ENCODE measurements at places on chromosomes 1 and 21.

GRCh38 chr1:198909973-198910372 lies 271.1 kb downstream of the PTPRC start:
- no peak for DNase-seq

DNA sequence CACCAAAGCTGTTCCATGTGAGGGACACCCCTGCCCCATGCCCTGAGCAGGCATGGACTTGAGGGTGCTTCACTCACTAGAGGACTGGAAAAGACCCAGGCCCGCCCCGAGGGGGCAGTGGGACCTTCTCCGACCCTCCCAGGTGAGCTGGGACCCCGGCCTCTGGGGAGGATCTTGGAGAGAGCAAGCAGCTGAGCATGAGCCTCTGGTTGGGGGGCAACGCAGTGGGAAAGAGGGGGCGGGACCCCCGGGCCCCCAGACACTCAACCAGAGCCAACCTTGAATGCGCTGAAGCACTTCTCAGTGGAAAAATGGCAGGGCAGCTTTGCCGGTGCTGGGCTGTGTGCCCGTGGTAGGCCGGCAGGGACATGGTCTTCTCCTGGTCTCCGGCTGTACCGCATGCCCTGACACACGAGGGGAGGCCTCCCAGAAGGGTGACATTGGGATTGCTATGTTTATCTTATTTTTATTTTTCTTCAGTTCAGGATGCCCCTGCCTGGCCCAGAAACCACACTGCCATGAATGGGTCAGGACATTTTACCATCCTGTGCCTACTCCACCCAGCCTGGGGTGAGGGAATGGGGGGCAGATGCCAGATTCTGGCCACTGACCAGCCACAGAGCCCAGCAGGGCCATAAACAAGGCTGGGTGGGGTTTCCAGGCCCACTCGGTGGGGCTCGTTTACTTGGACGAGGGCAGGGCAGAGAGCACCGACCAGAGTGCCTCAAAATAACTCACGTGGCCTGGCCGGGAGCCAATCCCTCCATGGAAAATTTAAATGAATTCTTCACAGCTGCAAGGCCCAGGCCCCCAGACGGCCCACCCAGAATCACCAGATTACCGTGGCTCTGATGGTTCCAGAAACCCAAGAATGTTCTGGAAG lies 17.2 kb upstream of the LAPTM5 start:
- no peak for DNase-seq

DNA sequence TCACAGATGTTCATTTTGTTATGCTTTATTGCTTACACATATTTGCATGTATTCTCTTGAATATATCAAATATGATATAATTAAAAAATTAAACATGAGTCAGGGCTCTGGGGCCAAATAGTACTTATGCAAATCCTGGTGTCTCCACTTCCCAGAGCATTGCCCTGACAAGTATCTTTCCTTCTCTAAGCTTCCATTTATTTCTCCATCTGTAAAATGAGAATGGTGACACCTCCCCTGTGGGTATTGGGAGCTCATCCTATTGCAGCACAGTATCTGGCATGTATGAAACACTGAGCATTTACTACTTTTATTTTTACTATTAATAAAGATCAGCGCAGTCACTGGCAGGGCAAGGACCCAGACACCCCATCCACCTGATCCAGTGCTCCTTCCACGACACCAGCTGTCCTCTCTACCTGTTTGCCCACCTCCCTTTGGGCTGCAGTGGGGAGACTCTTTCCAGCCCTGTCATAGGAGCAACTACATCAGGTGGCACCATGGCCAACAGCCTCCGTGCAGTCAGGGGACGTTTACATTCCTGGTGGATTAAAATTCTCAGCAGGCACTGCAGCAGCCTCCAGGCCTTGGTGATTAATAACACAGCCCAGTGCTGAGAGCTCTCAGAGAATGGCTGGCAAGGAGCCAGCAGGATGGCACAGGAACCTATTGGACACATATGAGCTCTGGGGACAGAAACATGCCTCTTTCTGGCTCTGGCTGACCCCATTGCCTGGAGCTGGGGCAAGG lies 113.0 kb downstream of the DMRTB1 start:
- peak; percentile 90 for DNase-seq

- no peak for DNase-seq
These were observed 26.5 kb downstream of the LRRN2 start for GRCh38 chr1:204659056-204659455.

- peak; percentile 95 for DNase-seq
These were observed 388.8 kb downstream of the NTNG1 start for GRCh38 chr1:107529511-107530149.

DNA sequence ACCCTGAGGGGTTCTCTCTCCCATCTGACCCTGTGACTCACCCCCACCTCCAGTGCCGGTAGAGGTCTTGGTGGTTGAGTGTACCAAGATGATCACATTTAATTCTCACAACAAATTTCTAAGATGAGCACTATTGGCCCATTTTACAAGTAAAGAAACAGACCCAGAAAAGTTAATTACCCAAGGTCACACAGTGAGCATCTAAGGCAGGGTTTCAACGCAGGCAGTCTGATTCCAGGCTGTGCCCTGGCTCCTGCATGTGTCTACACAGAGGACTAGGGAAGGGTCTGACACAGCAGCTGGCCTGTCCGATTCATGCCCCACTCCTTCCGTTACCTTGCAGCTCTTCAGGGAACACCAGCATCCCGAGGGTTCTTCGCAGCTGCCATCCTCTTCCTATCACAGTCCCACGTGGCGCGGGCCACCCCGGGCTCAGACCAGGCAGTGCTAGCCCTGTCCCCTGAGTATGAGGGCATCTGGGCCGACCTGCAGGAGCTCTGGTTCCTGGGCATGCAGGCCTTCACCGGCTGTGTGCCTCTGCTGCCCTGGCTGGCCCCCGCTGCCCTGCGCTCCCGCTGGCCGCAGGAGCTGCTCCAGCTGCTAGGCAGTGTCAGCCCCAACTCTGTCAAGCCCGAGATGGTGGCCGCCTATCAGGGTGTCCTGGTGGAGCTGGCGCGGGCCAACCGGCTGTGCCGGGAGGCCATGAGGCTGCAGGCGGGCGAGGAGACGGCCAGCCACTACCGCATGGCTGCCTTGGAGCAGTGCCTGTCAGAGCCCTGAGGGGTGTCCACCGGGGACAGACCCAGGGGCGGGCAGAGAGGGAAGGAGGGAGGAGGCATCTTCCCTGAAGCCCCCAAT lies 7.5 kb downstream of the NCDN start:
- no peak for DNase-seq

DNA sequence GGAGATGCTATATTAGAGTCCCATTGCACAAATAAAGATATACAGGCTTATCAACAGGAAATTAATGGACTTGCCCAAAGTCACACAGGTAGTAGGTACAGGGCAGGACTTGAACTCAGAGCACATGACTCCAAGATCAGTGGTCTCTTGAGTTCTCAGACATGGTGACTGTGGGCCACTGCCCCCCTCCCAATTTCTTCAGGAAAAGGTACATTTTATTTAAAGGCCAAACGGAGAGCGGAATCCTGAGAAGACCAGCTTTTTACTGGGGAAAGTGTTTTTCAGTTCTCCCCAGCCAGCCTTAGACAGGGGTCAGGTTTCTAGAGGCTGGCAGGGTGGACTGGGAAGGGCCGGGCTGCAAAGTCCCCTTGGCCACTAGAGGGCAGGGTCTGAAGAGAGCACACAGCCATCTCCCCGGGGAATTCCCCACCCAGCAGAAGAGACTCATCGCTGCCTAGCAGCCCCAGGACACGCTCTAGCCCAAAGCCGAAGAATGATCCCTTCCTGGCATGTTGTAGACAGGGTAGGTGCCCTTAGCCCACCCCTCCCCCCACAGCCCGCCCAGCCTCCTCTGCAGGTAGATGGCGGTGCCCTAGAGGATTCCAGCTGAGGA lies 29.7 kb downstream of the ACP6 start:
- peak; percentile 96 for DNase-seq

DNA sequence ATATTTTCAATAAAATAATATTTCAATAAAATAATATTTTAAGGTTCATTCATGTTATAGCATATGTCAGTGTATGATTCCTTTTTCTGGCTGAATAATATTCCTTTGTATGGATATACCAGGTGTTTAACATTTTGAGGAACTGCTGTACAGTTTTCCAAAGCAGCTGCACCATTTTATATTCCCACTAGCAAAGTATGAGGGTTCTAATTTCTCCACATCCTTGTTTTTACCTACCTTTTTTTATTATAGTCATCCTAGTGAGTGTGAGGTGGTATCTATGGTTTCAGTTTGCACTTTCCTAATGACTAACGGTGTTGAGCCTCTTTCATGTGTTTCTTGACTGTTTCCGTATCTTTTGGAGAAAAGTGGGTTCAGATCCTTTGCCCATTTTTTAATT lies 5.2 kb downstream of the DEGS1 start:
- no peak for DNase-seq

DNA sequence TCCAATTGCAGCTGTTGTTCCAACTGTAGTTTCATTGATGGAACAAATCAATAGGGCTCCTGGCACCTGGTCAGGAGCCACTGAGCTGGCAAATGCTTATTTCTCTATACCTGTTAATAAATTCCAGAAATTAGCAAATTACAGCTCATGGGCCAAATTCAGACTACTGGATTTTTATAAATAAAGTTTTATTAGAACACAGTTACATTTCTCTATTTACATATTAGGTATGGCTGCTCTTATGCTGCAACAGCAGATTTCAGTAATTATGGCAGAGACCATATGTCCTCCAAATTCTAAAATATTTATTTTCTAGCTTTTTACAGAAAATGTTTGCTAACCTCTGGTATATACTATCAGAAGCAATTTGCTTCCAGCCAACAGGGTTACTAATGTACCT lies 47.8 kb downstream of the DUSP10 start:
- no peak for DNase-seq

DNA sequence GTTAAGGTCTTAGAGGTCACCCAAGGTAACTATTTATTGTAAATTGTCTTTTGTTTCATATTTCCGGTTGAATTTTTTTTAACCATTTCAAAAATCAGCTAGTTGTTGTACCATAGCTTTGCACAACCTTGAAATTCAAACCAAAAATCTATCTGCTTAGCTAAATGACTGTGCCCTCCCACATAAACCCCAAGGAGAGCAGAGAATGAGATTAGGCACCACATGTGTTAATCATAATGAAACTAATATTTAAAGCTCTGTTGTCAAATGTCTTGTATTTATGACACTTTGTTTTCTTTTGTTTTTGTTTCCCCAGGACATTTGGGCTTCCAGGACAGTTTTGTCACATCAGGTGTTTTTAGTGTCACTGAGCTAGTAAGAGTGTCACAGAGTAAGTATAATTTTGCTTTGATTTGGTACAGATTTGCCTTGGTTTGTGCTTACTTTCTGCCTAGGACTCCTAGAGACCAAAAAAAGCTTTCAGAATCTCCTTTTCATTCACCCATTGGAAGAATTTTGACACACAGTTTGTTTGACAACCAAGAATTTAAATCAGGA lies 249.9 kb downstream of the NFIA start:
- DNase-seq, result peak; percentile 24

GRCh38 chr1:12003762-12004161 lies 15.5 kb upstream of the MIIP start:
- peak; percentile 88 for DNase-seq

- DNase-seq, result no peak
These were observed 21.9 kb upstream of the EEIG2 start for GRCh38 chr1:108537976-108538375.

GRCh38 chr1:86153836-86154235 lies 2.7 kb downstream of the COL24A1 start:
- DNase-seq, result no peak

GRCh38 chr1:202619505-202619904 lies 90.7 kb downstream of the SYT2 start:
- DNase-seq, result no peak

DNA sequence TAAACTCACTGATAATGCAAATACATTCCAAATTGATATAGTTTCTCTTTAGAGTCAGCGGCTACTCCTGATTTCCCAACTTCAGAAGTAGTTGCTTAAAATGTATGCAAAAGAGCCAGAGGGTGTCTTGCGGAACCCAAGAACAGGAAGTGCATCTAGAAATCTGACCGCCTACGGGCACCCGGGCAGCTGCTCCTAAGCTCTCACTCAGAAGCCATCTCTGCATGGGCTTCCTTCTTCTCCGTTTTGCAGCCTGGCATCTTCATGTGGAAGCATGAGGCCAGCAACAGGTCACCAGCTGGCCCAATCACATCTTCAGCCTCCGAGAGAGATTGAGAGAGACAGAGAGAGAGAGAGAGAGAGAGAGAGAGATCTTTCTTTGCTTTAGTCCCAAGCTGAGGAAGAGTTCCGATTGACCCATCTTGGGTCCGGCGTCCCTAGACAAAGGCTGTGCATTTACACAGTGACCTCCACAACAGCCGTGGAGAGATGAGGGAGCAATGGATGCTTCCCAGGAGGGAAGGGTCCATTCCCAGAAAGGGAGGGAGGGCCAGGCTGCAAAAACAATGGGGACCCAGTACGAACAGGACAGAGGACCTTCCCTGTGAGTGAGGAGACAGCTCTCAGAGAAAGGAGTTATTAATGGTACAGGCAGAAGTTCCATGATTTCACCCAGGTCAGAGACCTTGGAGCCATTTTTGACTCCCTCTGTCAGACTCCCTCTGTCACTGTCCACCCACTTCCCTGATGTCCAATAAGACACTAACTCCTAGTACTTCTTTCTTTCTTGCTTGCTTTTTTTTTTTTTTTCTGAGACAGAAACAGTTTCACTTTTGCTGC lies 28.2 kb upstream of the SLC30A1 start:
- DNase-seq, result no peak

GRCh38 chr21:37636152-37636860 lies 269.7 kb downstream of the DYRK1A start:
- DNase-seq, result no peak

DNA sequence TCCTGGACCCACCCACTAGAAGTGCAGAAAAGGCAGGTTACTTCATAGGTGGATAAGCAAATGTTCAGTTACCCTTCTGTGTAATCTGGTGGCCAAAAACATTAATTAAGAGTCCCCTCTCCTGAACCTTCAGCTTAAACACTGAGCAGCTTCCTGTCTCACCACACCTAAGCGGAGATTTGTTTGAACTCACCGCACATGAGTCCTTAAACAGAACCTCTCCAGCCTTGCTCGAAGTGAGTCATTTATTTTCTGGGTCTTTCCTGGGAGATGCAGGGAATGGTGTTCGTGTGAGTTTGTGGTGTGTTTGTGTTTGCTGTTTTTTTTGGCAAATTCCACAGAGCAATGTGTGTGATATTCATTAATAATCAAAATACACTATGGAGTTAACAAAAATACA lies 7.6 kb upstream of the FNBP1L start:
- no peak for DNase-seq

DNA sequence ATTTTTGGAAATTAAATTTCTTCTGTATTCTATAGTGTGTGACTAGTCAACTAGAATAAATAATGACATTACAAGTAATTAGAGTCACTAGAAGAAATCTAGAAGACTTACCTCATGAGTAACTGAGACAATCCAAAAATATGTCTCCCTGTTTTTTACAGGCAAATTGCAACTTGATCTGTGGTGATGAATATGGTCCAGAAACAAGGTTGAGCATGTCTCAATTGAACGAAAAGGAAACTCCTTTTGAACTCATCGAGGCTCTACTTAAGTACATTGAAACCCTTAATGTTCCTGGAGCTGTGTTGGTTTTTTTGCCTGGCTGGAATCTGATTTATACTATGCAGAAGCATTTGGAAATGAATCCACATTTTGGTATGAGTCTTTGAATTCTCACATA lies 36.7 kb downstream of the DHX9 start:
- no peak for DNase-seq

GRCh38 chr1:230149751-230150584 lies 82.9 kb downstream of the GALNT2 start:
- no peak for DNase-seq
